Stimulated activated CD8-positive, alpha-beta memory T cell treated with anti-CD3 and anti-CD28 coated beads, Interleukin-7, amount 100 ng/mL, for 1 hour (primary cell): ENCODE measurements at places on chromosomes 13 and 19.

- no peak for DNase-seq
These were observed 9.6 kb downstream of the PRR22 start for GRCh38 chr19:5774921-5775320.

GRCh38 chr13:25783601-25784024 is 268.2 kb downstream of the SHISA2 start:
- no peak for DNase-seq

GRCh38 chr13:86681223-86681622 is 882.0 kb upstream of the SLITRK6 start:
- DNase-seq, result no peak

GRCh38 chr19:48795685-48796070 is 15.2 kb downstream of the BCAT2 start:
- DNase-seq, result no peak

DNA sequence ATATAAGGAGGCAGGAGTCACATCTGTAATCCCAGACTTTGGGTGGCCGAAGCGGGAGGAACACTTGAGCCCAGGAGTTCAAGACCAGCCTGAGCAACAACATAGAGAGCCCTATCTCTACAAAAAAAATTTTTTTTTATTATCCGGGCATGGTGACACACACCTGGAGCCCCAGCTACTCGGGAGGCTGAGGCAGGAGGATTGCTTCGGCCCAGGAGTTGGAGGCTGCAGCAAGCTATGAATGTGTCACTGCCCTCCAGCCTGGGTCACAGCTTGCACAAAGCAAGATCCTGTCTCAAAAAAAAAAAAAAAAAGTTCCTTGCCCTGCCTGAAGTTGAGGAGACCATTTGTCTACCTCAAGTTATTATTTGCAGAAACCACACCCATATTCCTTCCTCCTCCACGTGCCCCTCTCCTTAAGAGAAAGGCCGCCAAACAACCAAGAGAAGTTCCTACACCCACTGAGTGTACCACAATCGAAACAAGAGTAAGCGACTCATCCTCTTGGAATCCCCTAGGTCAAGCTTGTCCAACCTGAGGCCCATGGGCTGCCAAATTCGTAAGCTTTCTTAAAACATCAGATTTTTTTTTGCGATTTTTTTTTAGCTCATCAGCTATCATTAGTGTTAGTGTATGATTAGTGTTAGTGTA is 2.2 kb downstream of the ABCC4 start:
- no peak for DNase-seq

- DNase-seq, result no peak
These were observed 40.5 kb upstream of the EBPL start for GRCh38 chr13:49731766-49732165.

GRCh38 chr13:43664700-43665191 is 122.0 kb downstream of the ENOX1 start:
- no peak for DNase-seq

DNA sequence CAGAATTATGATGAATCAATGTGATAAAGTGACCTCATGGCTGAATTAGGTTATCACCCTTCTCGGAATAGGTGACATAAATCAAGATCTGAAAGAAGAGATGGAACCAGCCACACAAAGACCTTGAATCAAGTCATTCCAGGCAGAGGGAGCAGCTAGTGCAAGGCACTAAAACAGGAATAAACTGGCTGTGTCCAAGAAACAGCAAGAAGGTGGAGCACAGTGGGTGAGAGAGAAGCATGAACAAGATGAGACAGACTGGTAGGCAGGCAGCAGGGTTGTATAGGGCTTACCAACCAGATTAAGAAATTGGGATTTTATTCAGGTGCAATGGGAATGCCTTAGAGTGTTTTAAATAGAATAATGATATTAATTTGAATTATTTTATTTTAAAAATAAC is 470.3 kb downstream of the PCDH20 start:
- DNase-seq, result no peak

DNA sequence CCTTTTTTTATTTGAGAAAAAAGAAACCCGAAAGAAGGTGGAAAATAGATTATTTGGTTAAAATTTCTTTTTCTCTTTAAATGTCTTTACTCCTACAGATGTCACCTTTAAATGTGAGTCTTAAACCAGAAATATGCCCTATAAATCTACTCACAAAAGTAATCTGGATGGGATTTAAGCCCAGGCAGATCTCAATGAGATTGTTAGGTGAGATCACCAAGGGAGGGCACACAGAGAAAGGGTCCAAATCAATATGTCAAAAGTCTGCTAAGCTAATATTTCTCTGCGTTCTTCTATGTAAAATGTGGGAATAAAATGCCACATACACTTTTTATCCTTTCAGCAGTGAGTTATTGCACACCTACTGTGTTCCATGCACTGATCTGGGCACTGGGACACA is 32.9 kb downstream of the WASF3 start:
- no peak for DNase-seq

GRCh38 chr19:13104848-13105711 is 2.4 kb upstream of the LYL1 start:
- DNase-seq, result no peak

- no peak for DNase-seq
These were observed 6.6 kb downstream of the ATP7B start for GRCh38 chr13:52004511-52005170.

GRCh38 chr13:93172109-93172508 is 54.5 kb upstream of the GPC6 start:
- no peak for DNase-seq

GRCh38 chr19:11361037-11361770 is 6.0 kb downstream of the PLPPR2 start:
- no peak for DNase-seq

DNA sequence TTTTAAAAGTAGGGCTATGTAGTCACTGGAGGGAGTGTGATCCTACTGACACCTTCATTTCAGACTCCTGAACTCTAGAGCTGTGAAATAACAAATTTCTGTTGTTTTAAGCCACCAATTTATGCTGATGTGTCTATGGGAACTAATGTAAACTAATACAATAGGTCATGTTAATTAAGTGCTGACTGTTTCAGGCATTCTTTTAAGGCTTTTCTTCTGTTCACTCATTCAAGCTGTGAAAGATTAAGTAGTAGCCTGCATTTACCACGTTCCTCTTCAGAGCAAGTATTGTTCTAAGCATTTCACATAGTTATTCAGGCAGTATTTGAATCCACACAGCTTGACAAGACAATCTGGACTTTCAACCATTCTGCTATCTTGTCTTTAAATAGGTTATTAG is 1135.0 kb downstream of the SLITRK1 start:
- no peak for DNase-seq

- DNase-seq, result no peak
These were observed 752 bp downstream of the RPL18A start for GRCh38 chr19:17860331-17860992.

DNA sequence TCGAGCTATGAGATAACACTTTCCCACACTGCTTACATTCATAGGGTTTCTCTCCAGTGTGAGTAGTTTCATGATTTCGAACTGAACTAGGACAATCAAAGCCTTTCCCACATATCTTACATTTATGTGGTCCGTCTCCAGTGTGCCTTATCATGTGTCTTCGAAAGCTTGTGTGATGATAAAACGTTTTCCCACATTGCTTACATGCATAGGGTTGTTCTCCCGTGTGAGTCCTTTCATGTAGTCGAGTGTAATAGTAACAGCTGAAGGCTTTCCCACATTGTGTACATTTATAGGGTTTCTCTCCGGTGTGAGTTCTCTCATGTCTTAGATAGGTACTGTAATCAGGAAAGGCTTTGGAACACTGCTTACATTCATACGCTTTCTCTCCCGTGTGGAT is 16.3 kb downstream of the ZNF823 start:
- DNase-seq, result no peak

- DNase-seq, result no peak
These were observed 800 bp downstream of the ELL start for GRCh38 chr19:18520848-18521691.

DNA sequence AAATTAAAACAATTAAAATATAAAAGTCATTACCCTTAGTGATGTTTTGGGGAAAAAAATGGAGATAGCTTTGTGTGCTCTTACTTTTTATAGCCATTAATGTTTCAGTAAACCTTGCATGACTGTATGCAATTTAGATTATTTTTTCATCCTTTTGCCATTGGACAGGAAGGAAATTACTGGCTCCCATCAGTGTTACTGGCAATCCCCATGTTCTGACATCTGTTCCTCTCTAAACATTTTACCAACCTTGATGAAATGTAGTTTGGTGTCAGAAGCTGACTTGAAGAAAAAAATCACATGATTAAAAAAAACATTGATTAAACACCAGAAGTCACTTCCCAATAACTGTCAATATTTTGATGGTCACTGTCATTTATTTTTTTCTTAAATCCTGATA is 52.3 kb upstream of the ZNF536 start:
- no peak for DNase-seq

DNA sequence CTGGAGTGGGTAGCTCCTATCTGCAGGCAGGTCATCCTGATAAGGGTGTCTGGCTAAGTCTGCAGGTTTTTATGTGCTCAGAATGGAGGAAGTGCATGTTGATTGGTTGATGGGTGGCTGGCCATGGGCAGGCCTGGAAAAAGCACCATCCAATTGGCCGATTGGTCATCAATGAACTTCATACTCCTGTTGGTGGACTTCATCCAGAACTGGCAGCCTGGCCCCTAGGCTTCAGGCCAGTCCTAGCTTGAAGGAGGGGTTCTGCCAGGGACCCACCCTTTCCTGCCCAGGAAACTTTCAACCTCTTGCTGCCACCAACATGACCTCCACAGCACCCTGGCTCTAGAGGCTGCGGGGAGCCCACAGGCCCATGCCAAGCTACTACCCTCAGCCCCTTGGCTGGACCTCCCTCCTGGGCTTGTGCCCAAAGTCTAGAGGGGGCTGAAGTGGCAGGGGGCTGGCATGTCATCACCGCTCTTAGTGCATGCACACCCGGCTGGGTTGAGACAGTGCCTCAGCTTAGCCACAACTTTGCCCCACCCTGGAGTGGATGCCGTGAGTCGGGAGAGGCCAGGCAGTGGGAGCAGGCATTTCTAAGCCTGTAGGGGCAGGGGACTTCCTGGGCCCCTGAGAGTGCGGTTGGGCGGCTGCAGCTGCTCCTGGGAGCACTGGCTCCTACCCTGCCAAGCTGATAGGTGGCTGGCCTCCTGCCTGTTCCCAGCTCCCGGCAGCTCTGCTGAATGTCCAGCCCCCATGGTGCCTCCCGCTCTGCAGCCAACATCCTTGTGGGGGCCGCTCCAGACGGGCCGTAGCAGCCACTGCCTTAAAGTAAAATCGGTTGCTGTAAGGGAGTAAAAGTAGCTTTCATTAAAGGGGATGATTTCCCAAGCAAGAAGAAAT is 13.2 kb downstream of the DNAJC15 start:
- DNase-seq, result no peak

GRCh38 chr13:44752164-44752563 is 176.0 kb upstream of the TSC22D1 start:
- DNase-seq, result no peak

GRCh38 chr19:2039089-2039958 is 11.7 kb downstream of the MKNK2 start:
- no peak for DNase-seq

DNA sequence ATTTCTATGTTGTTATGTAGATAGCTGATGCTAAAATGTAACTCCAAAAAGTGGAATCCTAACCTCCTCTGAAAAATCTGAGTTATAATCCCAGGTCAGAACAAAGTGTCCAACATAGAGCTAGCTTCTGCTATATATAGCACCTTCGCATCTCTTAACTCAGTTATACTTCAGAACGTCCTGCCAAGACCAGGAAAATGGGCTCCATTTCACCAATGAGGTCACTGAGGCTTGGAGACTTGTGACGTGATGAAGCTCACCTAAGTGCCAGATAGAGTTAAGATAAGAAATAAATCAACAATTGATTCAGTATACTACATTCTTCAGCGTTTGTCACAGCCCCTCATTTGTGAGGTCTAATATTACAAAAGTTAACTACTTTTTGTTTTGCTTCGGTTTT is 88.8 kb downstream of the KCTD12 start:
- no peak for DNase-seq

DNA sequence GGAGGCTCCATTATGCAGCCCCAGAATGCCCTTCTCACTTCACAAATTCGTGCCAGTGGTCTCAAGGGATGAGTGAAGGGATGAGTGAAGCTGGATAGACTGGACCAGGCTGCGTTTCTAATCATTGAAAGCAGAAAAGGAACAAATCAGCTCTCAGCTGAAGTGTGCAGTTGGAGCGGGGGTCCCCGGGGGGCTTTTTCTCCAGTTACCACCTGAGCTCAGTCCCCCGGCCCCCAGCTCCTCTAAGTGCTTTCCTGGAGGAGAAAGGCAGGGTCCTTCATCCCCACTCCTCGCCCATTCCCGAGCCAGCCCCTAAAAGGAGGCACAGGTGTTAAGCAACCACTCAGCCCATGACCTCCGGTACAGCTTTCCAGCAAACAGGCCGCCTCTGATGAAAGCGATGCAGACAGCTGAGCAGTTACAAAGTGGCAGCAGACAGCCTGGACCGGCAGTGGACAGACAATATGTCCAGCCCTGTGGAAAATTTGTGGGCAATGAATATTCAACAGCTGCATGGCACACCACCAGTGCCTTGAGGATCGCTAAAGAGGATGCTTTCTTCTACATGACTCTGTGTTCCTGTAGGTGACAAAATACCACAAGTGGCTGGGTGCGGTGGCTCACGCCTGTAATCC is 110.7 kb upstream of the UBL3 start:
- no peak for DNase-seq

GRCh38 chr19:46885411-46885810 is 24.6 kb downstream of the ARHGAP35 start:
- no peak for DNase-seq

DNA sequence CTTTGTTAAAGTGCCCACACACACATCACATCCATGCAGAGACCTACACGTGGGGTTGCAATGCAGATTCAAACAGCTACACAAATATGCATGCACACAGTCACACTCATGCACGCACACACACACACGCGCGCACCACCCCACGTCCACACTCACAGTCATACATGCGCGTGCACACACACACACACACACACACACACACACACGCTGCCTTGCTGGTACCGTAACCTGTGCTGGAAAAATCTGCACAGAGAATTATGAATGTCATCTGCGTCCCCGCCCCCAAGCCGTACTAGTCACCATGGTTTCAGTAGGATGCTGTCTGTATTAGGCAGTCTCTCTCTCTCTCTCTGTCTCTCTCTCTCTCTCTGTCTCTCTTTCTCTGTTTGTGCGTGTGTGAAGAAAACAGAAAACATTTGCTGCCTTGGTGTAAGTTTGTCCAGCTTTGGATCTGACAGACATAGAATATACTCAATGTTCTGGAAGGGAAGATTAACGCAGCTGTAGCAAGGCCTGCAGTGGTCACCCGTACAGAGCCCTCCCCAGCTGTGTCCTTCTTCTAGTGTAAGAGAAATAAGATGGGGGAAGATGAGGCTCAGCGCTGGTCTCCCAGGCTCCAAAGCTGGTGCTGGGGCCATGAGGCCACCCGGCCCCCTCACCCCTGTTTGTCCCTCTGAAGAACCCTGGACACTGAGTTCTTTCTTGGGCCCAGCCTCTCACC is 26.4 kb upstream of the DPP9 start:
- DNase-seq, result no peak

DNA sequence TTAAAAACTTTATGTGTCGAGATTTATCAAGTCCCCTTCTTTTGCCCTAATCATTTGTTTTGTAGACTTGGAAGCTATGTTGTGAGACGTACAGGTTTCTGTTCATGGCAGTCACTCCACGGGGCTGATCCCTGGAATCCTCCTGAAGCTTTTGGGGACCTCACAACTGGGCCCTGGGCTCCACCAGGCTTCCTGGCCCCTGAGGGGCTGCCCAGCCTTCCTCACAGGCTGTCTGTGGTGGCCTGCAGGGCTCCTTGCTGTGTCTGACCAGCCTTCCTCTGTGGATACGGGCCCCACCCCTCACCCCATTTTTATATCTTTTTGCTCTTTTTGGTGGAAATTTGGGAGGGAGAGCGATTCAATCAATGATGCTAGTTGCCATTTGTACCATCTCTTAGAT is 38.1 kb downstream of the CHST8 start:
- DNase-seq, result no peak
